Activated CD8-positive, alpha-beta memory T cell treated with anti-CD3 and anti-CD28 coated beads, Interleukin-2, amount 10 ng/mL, durations not matched to agents 7 days and 5 days (primary cell): ENCODE measurements at places on chromosomes 4 and X. TPM values are rescaled to one million over a fixed set of nuclear protein-coding genes. Genes with fewer than 3 reads are reported as not detected.

The PRKG2 gene
- 0.63 TPM for total RNA-seq

The VCX3B gene
- not detected for total RNA-seq

The MAP7D2 gene
- total RNA-seq: 0.15 TPM

The INTU gene
- 0.03 TPM for total RNA-seq

The DUX4 gene
- not detected for total RNA-seq

GRCh38 chrX:34365471-34365870 is 233.4 kb upstream of the FAM47A start:
- DNase-seq: no peak
- no peaks in the 10 kb centered on the region for H3K36me3 ChIP-seq
- no peaks in the 10 kb centered on the region for H3K27me3 ChIP-seq
- H3K27ac ChIP-seq: no peak overlapping the region
- no peak overlapping the region for H3K4me3 ChIP-seq

GRCh38 chrX:703866-704265 is 73.3 kb downstream of the SHOX start:
- no peak overlapping the region for H3K4me3 ChIP-seq
- H3K27ac ChIP-seq: no peak overlapping the region
- DNase-seq: no peak
- no peaks in the 10 kb centered on the region for H3K27me3 ChIP-seq
- H3K36me3 ChIP-seq: peaks cover 1% of the 10 kb centered on the region

GRCh38 chrX:75546724-75547511 is 24.1 kb upstream of the ZDHHC15 start:
- no peak overlapping the region for H3K27ac ChIP-seq
- no peaks in the 10 kb centered on the region for H3K4me1 ChIP-seq
- no peak for DNase-seq
- no peak overlapping the region for H3K4me3 ChIP-seq
- no peaks in the 10 kb centered on the region for H3K36me3 ChIP-seq
- no peaks in the 10 kb centered on the region for H3K27me3 ChIP-seq

- no peak for DNase-seq
- H3K4me1 ChIP-seq: no peaks in the 10 kb centered on the region
- H3K36me3 ChIP-seq: peaks cover 16% of the 10 kb centered on the region
- H3K4me3 ChIP-seq: no peak overlapping the region
- no peak overlapping the region for H3K27ac ChIP-seq
These were observed 198.1 kb upstream of the NUDT6 start for GRCh38 chr4:123120473-123120872.

GRCh38 chrX:133384454-133384853 is 30.8 kb downstream of the GPC4 start:
- H3K27ac ChIP-seq: no peak overlapping the region
- H3K36me3 ChIP-seq: no peaks in the 10 kb centered on the region
- H3K4me1 ChIP-seq: no peaks in the 10 kb centered on the region
- no peak overlapping the region for H3K4me3 ChIP-seq
- peaks cover 4% of the 10 kb centered on the region for H3K27me3 ChIP-seq

DNA sequence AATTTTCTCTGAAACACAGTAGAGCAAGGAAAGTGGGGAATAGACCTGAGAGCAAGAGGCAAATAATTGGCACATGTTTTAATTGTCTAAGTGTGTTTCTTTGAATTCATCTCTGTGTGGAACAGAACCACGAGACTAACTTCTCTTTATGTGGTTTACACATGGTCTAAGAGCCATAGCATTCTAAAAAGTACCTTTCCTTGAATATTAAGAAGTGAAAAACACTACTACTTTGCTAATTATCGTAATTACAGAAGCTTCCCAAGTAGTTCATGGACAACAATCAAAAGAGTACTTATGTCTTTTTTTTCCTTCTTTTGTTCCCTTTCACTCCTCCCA is 2.9 kb upstream of the CYBB start:
- H3K4me1 ChIP-seq: peaks cover 21% of the 10 kb centered on the region
- DNase-seq: no peak
- peak overlapping the region; percentile 49 for H3K27ac ChIP-seq
- H3K27me3 ChIP-seq: no peaks in the 10 kb centered on the region

- no peaks in the 10 kb centered on the region for H3K27me3 ChIP-seq
- H3K27ac ChIP-seq: peak overlapping the region; percentile 89
- peak; percentile 53 for DNase-seq
- H3K36me3 ChIP-seq: peaks cover 75% of the 10 kb centered on the region
- H3K4me1 ChIP-seq: peaks cover 76% of the 10 kb centered on the region
These were observed 12.6 kb downstream of the RHOH start for GRCh38 chr4:40209401-40209800.
